ENCODE measurements at places on chromosomes 6 and 20.
A peak's percentile ranks its signal among the peaks of the same experiment; 100 is the strongest.

DNA sequence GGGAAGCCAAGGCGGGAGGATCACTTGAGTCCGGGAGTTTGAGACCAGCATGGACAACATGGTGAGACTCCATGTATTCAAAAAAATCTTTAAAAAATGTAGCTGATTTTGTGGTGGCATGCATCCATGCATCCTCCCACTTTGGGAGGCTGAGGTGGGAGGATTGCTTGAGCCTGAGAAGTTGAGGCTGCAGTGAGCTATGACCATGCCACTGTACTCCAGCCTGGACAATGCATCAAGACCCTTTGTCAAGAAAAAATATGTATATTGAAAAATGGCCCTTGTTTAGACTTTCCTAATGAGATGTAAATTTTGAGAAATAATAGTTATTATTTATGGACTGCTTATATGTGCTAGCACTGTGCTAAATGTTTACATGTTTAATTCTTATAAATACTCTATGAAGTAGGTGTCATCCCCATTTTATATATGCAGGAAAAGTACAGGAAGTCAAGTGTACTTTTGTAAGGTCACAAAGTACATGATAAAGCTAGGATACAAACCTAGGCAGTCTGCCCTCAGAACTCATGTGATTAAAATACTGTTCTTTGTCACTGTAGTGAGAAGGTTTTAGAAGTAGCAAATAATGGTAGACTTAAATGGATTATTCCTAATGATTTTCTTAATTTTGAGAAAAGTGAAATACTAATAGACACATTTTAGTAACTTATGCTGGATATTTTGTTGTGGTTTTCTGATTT is 58.8 kb downstream of the ITCH start:
- no peak for DNase-seq

DNA sequence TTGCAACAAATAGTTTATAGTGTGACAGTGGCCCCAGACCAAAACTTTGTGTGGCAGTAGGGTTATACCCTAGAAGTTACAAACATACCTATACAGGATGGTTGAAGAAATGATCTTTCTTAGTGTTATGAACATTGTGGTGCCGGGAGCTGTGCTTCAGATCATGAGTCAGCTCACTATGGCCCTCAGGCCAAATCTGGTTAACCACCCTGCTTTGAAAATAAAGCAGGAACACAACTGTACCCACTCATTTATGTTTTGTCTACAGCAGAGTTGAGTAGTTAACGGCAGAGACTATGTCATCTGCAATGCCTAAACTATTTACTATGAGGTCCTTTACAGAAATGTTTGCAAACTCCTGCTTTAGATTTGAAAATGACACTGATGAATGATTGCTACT is 24.3 kb downstream of the AKAP7 start:
- no peak for DNase-seq

DNA sequence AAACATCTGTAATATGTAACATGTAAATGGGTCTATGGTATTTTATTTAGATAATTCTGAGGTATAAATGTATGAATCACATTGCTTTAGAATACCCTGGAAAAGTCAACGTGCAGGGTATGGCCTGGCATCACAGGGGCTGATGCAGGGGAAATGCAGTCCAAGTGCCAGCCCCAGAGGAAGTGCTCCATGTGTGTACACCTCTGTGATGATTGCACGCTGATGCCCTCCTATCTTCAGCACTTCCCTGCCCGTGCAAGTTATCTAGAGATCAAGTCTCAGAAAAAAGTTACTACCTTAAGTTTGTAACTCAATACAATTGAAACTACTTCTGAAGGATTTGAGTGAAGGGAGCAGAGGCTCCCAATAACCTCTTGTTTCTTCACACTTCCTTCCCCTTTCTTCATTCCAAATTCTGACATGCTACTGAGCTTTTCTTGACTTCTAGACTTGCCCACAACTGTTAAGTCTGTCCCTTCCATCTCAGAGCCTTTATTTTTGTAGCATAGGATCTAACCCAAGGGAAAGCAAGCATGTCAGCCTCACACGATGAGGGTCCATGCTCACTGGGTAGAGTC is 2.2 kb downstream of the SMLR1 start:
- no peak for DNase-seq

- no peak for DNase-seq
Observed at GRCh38 chr6:108737594-108738546, 110.4 kb upstream of the ARMC2 start.

DNA sequence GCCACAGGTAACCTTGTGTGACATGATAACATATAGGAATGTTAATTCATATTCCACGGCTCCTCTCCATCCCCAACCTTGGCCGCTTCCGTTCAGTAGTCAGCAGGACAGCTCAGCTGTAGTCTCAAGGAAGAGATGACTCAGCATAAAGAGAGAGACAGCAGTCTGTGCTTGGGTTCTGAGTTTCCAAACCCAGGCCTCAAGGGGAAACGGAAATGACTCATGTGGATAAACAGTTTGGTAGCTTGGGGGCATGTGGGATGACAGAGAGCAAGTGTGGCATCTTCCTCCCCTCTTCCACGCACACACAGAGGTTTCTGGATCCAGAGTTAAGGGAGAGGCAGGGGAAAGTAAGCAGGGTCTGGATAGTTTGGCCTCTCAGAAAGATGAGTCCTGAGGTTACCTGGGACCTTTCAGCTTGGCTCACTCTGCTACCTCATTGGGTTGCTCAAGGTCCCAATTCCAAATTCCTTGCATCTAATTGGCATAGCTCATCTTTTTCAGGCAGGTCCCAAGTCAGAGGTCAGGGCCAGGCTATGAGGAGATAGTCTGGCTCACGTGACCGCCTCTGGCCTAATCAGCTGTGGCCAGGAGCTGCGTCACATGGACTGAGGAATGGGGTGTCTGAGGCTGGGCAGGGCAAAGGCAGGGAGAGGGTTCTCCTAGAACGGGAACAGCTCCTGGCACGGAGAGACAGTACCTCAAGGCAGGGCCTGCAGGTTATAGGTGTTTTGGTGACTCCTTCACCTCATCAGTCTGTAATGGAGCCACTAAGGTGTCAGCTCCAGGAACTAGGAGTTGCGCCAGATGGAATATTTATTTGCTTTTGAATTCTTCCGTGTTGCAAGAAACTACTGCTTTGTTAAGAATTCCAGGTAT is 36.5 kb upstream of the MLN start:
- DNase-seq: peak; percentile 70

DNA sequence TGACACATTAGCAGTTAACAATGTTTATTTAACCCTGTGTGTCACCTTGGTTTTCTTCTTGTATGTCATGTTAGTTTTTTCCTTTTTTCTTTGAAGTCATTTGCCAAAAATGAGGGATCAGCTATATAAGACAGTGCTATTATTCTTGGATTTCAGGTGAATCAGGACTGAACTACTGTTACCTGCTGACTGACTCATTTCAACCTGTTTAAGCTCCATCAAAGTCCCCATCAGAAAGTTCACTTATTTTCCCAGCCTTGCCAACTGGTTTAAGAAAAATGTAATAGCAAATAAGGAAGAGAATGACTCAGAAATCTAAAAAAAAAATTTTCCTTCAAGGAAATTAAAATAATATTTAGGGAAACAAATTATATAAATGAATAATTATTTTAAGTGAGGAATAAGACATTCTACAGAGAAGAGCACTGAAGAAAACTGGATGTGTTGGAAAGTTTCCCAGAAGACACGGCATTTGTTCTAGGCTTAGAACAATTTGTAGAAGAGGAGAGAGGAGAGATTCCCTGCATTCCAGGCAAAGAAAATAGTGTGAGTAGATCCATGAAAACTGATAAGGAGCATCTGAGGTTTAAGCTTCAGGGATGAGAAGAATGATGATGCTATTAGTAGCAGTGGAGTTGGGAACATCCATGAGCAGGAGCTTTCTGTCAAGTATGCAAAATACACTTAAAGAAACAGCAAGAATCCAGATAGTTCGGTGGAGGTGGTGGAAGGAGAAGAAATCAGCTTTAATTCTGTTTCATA is 84.9 kb upstream of the SIM1 start:
- no peak for DNase-seq

DNA sequence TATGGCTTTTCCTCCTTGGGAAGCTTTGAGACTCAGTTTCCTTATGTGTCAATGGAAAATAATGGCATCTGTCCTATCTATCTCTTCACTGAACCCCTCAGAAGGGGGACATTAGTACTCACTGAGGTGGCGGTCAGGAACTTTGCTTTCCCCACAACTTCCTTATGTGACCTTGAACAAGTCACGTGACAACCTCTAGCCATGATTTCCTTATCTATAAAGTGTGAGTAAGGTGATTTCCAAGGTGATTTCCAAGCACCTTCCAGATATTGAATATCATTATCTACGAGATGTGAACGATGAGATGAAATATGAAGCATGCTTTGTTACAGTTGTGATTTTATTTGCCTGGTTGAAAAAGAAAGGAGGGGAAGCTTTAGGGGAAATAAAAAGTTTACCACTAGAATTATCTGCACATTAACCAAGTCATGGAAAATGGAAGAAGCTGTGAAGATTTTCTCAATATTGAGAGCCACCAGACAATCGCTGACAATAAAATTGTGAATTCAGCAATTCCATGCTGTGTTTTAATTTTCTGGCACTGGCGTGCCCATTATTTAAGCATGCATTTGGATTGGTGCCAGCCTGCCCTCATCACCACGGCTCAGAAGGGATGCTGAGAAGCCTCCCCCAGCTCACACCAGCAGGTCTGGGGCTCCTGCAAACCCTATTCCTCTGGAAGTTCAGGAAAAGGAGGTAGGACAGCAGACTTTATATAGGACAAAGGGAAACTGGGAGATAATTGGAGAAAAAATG is 255.3 kb downstream of the CD83 start:
- no peak for DNase-seq

DNA sequence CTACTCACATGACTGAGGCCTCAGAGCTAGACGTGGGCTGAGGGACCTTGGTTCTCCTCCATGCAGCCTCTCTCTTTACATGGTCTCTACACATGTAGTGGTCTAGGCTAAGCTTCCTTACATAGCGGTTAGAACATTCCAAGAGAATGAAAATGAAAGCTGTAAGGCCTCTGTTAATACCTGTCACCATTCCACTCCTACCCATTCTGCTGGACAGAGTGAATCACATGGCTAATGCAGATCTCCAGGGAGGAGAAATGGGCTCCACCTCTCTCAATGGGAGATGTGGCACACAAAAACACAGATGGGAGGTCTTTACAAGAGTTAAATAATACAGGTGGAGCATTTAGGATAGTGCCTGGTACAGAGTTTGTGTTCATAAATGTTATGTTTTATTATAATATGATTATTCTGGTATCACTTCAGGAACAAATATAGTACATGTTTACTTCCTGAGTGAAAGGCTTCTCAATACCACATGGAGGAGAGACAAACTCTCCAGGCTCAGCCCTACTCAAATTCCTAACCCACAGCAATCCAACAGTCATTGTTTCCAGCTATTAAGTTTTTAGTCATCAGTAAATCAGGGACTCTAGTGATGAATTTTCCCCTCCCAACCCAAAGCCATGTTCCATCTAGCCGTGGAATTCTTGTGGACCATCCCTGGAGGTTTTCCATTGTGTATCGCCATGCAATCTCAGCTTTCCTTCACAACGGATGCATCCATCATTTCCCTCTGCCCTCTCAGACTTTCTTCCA is 57.9 kb downstream of the ISM1 start:
- DNase-seq: no peak

DNA sequence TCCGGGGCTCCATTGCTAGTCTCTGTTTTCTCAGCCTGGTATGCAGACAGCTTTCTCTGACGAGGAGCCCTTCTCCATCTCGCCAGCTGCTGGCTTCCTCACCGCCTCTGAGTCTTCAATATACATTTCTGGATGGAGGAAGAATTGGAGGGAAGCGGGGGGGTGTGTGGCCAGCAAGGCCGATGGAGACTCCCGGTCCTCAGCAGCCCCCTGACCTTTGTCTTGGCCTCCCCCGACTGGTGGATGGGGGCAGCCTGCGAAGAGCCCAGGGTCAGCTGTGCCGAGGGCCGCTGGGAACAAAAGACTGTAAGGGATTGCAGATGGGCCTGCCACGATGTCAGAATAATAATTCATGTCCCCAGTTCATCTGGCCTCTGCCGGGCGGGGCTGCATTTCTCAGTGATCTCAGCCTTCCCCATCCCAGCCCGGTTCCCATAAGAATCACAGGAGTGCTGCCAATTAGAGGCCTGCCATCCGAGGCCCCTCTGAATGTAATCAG is 54.3 kb upstream of the STX16 start:
- DNase-seq: no peak

DNA sequence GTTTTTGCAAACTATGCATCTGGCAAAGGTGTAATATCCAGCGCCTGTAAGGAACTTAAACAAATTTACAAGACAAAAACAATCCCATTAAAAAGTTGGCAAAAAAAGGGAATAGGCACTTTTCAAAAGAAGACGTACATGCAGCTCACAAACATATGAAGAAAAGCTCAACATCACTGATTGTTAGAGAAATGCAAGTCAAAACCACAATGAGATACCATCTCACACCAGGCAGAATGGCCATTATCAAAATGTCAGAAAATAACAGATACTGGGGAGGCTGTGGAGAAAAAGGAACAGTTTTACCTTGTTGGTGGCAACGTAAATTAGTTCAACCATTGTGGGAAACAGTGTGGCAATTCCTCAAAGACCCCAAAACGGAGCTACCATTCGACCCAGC is 54.2 kb downstream of the TSBP1 start:
- no peak for DNase-seq

GRCh38 chr20:63580796-63581461 is 6.9 kb upstream of the HELZ2 start:
- peak; percentile 85 for DNase-seq

GRCh38 chr6:166087246-166087645 is 80.4 kb downstream of the TBXT start:
- no peak for DNase-seq

All from GM13976 (cell line).